ENCODE measurements at places on chromosomes 5 and 9. TPM values are rescaled to one million over a fixed set of nuclear protein-coding genes. Genes with fewer than 3 reads are reported as not detected.

Gene PLAC8L1
- total RNA-seq: 0.47 TPM

DNA sequence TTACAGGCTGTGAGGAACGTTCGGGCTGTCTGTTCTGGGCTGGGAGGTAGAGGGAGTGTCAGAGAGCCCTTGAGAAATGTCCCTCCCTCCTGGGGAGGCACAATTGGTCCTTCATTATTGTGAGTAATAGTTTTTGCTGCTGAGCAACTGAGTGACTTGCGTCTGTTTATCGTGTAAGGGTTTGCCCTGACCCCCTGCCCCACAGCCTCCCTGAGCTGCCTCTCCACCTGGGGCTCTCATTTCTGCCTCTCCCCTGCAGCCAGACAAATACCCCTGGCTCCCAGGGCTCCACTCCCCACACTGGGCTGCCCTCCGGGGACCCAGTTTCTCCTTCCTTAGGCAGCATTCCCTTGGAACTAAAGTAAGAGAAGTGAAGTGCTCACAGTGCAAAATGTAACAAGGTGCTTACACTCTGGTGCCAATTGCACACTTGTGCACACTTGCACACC, 174.9 kb upstream of the MVB12B start:
- no peak overlapping the region for H3K4me3 ChIP-seq
- DNase-seq: no peak
- no peaks in the 10 kb centered on the region for H3K36me3 ChIP-seq
- no peak overlapping the region for H3K27ac ChIP-seq
- H3K27me3 ChIP-seq: peaks cover 8% of the 10 kb centered on the region

DNA sequence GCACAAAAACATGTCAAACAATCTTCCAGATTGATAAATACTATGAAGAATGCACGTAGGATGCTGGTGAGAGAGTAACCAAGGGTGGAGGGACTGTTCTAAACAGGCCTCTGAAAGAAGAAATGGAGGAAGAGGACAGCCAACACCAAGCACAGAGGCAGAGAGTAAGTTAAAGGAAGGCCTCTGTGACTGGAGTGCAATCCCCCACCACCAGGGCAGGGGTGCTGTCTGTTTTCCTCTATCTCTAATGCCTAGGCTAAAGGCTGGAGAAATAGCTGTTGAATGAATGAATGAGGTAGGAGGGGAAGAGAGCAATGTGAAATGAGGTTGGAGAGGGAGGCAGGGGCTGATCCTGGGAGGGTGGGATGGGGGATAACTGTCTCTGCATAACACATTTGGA, 88.9 kb downstream of the ANKRD55 start:
- peaks cover 49% of the 10 kb centered on the region for H3K36me3 ChIP-seq
- H3K27me3 ChIP-seq: no peaks in the 10 kb centered on the region
- no peak for DNase-seq
- H3K4me1 ChIP-seq: peaks cover 70% of the 10 kb centered on the region
- H3K27ac ChIP-seq: peak overlapping the region; percentile 47

GRCh38 chr9:90198956-90199355, 443.7 kb downstream of the DIRAS2 start:
- DNase-seq: no peak
- no peaks in the 10 kb centered on the region for H3K36me3 ChIP-seq
- H3K4me1 ChIP-seq: no peaks in the 10 kb centered on the region
- no peak overlapping the region for H3K4me3 ChIP-seq

Gene SYK
- total RNA-seq: 0.56 TPM

DNA sequence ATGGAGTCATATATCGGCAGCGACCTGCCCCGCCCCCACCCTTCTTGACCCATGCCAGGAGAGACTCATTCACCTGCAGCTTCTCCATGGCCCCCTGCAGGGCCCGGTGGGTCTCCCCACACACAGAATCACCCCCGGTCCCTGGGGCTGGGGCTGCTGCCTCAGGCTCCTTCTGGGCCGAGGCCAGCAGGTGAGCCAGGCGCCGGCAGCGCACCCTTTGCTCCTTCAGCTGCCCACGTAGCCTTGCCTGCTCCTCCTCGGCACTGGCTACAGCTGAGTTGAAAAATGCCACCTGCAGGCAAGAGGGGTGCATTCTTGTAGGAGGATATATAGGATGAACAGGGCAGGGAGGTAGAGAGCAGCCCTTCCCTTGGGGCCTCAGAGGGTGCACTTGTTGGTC, 17.9 kb downstream of the GOLGA2 start:
- H3K36me3 ChIP-seq: peaks cover 10% of the 10 kb centered on the region
- H3K27me3 ChIP-seq: no peaks in the 10 kb centered on the region
- no peak overlapping the region for H3K27ac ChIP-seq
- no peak overlapping the region for H3K4me3 ChIP-seq
- no peaks in the 10 kb centered on the region for H3K4me1 ChIP-seq

All from activated CD4-positive, alpha-beta T cell treated with anti-CD3 and anti-CD28 coated beads, Interleukin-2, amount 10 ng/mL, durations not matched to agents 7 days and 5 days (primary cell).